Stimulated activated CD8-positive, alpha-beta memory T cell treated with anti-CD3 and anti-CD28 coated beads, Interleukin-4, amount 100 ng/mL, for 4 hours (primary cell): ENCODE measurements at places on chromosomes 5 and 9.

DNA sequence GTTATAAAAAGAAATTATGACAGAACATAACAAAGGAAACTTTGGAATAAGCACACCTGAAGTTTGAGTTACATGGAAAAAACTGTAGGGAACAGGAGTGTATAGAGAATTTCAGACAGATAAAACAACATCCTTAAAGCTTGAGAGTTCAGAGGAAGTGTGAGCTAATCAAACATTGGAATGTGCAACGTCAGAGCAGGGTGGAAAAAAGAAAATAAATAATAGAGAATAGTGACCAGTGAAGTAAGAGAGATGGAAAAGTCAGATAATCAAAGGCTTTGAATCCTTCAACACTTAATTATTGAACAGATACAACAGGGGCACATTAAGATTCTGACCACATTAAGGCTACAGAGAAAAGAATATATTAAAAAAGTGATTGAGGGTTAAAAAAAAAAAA lies 128.5 kb upstream of the CDH10 start:
- no peak for DNase-seq

- DNase-seq = no peak
These were observed 349.6 kb upstream of the SLC30A5 start for GRCh38 chr5:68744206-68744605.

GRCh38 chr5:159777049-159777660 lies 139.1 kb upstream of the ADRA1B start:
- DNase-seq = no peak

GRCh38 chr9:81693671-81694378 lies 4.5 kb upstream of the TLE1 start:
- DNase-seq = no peak

DNA sequence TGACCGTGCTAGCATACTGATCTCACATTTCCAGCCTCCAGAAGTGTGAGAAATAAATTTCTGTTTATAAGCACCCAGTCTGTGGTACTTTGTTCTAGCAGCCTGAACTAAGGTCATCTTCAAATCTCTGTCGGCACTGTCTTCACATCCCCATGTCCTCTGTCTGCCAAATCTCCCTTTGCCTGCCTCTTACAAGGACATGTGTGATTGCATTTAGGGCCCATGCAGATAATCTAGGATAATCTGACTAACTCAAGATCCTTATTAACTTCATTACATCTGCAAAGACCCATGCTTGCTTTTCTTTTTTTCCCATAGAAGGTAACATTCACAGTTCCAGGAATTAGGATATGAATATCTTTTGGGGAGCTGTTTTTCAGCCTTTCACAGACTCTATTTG lies 132.7 kb downstream of the AOPEP start:
- DNase-seq = no peak

GRCh38 chr5:148509893-148510292 lies 126.1 kb downstream of the FBXO38 start:
- DNase-seq = no peak

DNA sequence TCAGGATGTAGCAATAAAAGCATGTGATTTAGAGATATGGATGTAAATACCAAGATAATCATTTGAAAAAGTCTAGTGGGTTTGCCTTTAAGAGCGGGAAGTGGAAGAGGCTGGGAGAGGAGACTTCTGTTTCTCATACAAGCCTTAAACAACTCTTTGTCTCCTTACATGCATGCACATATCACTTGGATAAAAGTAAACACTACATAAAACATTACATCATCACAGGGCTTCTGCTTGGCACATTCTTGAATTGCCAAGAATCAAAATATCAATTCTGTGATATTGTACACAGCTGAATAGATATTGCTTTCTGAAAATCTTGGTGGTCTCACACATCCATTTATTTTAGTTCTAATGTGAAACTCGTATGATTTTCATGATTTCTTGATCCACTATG lies 57.6 kb downstream of the FOXD1 start:
- DNase-seq = no peak

- no peak for DNase-seq
These were observed 364.2 kb downstream of the KIAA0825 start for GRCh38 chr5:94254214-94254613.

GRCh38 chr9:4195285-4195684 lies 104.6 kb downstream of the GLIS3 start:
- no peak for DNase-seq

DNA sequence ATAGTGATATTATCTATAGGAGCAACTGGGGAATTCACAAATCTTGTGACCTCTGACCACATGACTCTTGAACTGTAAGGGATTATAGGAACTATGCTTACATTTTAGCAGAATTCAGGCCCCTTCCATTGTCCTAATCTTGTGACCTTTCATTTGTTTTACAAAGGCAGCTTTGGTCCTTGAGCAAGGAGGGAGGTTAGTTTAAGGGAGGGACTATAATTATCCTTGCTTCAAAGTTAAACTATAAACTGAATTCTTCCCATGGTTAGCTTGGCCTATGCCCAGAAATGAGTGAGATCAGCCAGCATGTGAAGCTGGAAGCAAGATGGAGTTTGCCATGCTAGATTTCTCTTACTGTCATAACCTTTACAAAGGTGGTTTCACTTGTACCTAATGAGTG lies 51.2 kb downstream of the TARS1 start:
- no peak for DNase-seq

DNA sequence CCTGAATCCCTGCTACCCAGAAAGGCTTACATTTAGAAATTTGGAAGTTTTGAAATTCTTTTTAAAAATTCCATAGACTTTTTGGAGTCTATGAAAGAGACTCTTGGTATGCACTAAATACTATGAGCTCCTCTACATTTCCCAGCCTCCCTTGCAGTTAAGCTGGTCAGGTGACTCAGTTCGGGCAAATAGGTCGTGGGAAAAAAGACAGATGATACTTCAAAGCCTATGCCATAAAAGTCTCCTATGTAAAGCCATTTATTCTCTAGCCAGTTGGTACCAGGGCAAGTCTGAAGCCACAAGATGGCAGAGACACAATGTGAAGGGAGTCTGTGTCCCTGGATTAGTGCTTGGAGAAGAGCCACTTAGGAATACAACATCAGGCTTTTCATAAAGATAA lies 101.8 kb downstream of the BOD1 start:
- DNase-seq = no peak

DNA sequence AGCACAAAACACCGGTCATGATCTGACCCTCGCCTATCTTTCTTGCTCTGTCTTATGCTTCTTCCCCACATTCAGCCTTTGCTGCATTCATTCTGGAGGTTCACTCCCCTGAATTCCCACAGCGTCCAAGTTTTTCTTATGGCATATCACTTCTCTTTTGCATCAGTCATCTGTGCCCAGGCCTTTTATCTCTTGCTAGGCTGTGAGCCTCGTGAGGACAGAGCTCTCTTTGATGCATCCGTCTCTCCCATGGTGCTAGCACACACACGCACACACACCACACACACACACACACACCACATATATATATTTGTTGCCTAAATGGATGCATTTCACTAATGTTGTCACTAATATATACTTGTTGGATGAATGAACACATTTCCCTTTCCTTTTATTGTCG lies 45.8 kb upstream of the ATG10 start:
- no peak for DNase-seq

DNA sequence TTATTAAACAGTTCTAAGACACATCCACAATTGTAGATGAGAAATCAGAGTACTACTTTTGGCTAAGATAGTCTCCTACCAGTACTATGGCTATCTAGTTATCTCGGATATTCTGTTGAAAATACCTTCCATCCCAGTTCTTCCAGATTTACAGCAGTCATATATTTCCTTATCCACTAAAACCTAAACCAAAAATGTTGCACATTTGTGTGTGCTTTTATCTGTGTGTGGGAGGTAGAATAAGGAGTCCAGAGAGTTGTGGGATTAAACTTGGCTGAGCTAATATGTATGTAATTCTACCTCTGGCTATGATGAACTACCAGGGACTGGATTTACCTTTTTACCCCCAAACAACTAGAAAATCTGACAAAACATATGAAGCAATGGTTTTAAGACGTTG lies 17.5 kb upstream of the NDUFB6 start:
- DNase-seq = no peak

GRCh38 chr5:168477060-168477459 lies 9.2 kb upstream of the RARS1 start:
- no peak for DNase-seq

GRCh38 chr5:73418244-73418691 lies 30.3 kb downstream of the FOXD1 start:
- no peak for DNase-seq

DNA sequence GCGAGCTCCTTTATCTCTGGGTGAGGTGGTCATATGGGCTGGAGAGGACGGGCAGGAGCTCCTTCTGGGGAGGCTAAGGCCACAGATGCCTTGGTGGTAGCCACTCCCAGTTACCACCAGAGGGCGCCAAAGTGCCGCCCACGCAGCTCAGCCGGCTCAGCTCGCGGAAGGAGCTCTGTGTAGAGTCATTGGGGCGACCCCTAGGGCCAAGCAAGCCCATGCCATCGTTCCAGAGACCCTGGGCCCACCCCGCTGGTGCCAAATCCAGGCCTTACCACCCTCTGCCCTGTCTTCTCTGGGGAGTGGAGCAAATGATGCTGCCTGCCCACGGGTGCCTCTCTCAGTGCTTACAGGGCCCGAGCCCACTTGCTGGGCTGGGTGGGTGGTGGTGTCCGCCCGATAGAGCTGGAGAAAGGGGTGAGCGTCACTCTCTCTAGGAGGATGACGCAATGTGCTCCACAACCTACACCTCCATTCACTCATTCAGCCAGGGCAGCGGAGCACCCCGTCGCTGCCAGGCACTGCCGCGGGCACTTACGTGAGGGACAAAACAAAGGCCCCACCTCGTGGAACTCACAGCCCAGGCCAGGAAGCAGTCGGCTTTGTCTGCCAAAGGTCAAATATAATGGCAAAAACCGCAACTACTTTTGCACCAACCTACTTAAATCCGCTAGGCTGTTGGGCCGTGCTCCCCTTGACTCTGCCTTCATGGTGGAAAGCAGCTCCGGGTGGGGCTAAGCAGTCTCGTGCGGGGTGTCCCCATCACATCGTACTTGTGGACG lies 13.8 kb downstream of the TSPAN17 start:
- DNase-seq = peak; percentile 61

DNA sequence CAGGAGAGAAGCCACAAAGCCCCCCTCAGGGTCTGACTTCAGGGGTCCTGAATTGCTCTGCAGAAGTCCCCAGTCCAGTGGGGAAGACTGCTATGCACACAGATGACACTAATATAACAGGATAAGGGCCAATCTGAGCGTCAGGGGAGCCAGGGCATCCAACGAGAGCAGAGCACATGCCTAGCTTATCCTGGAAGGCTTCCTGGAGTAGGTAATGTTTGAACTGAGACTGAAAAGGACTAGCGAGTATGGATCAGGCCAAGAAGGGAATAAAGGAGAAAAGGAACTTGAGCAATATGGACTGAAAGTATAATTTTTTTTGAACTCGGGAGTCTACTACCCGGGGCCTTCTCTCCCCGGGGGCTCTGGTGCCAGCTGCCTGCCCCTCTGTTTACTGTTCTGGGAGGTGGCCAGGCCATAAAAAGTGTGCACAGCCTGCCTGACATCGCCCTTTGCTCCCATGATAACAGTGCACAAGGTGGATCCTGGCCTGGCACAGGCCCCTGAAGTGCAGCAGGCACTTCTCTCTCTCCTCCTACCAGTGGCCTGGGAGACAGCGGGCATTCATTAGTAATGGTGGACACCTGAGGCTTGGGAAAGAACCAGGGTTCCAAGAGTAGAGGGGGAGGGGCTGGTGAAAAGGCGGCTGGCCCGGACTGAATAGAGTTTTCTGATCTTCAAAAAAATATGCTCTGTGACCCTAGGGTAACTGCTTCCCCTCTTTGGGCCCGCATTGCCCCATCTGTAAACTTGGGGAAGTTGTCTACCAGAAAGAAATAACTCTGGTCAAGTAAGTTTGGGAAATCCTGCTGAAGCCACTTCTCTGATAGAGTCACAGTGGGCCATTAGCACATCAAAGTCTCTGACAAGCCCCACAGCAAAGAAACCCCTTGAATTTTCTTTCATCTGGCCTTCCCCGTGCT lies 4.6 kb upstream of the SLC6A7 start:
- no peak for DNase-seq

DNA sequence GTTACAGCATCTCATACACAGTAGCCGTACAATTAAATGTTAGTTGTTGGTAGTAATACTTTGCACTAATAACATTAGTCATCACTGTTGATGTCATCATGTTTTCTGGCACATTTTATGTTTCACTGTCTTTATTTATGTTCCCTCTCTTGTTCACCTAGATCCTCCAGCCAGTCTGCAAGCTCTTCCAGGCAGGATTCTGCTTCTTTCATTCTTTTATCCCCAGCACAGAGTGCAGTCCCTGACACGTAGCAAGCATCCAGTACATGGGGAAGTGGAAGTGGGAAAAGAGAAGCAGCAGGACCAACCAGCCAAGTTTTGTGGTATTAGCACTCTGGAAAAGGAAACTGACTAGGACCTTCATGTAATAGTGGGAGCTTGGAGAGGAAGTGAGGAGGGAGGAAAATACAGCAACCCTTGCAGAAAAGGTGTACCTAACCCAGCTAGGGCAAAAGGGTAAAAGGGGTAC lies 89.7 kb upstream of the SLC44A1 start:
- no peak for DNase-seq

DNA sequence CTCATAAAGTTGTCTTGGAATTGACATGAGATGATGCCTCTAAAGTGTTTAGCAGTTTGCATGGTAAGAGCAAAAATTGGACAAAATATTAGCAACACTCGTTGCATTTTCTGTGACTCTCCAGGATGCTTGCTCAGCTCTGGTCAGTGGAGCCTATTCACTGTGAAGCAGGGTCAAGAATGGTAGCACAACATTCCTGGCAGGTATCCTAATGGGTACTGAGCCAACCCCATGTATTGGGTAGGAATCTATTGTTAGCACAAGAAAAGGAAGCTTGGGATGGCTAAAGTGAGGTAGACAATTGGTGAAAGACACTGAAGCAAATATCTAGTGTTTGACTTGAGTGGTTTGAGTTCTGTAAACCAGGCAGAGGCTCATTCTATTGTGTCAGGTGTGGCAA lies 10.4 kb upstream of the ACTBL2 start:
- DNase-seq = no peak

DNA sequence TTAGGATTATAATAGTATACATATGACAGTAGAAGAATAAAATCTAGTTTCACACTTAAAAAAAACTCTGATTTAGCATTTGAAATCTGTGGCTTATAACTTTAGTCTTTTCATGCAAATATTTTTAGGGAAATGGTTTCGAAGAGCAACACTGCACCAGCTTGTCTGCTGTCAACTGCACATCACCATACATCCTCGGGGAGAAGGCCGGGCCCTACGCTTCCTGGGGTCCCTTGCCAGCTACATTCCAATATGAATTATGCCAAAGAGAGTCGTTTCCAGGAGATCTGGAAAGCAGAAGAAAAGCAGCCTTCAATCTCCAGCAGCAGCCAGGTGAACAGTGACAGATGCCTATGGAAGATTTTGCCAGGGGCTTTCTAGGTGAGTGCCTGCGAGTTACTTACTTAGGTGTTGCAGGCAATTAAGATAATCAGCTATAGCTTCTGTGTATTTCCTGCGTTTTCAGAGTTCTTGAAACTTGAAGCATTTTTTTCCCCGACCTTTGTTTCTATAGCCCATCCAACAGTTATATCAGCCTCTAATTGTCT lies 166.8 kb downstream of the TRPM3 start:
- DNase-seq = no peak
